AG09309 (cell line): ENCODE measurements at places on chromosomes 2 and 18.

GRCh38 chr2:69692424-69692823 is 48.9 kb upstream of the AAK1 start:
- DNase-seq = no peak

DNA sequence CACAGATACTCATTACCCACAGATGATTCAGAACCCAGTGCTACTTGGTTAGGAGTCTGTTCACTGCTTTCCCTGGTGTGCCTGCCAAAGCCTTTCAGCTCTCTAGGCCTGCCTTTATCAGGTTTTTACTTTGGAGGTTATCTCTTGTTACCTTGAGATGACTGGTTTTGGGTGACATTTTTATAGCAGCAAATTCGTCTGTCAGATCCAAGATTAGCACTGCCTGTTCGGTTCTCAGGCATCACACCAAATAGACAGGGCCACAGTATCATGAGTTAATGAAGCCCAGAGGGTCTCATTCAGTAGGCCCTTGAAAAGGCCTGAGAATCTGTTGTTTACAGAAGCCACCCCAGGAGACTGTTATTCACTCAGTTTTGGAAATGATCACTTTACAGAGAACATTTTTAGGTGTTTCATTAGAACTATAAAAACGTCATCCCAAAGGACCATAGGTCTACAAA is 121.2 kb downstream of the OSBPL6 start:
- DNase-seq = no peak

DNA sequence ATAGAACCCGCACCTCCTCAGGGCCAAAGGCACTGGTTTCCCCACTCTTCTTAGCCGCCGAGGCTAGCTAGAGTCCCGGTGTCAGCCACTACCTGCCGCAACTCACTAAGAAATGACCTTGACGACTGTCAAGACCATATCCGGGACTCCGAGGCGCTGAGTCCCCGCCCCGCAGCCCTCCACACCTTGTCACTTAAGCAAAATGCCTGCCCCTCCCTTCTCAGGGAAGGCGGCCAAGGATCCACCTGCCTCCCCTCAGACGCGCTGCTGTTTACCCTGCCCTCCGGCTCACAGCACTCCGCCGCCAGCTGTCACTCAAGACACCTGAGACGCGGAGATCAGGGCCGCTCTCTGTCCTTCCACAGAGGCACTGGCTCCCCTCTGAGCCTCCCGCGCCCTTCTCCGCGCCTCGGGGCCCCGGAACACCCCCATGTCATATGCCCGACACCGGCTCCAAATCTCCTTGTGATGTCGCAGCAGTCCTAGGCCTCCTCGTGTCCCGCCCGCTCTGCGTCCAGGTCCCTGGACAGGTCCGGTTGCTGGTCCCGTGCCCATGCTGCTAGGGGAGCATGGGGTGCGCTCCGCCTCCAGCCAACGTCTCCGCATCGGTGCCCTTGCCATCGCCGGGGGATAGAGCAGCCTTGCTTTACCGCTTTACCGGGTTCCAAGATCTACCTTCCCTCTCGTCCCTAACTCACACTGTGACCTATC is 32.5 kb upstream of the REG3G start:
- DNase-seq = no peak

- no peak for DNase-seq
Measured at GRCh38 chr2:40803900-40804299, 352.0 kb upstream of the SLC8A1 start.

DNA sequence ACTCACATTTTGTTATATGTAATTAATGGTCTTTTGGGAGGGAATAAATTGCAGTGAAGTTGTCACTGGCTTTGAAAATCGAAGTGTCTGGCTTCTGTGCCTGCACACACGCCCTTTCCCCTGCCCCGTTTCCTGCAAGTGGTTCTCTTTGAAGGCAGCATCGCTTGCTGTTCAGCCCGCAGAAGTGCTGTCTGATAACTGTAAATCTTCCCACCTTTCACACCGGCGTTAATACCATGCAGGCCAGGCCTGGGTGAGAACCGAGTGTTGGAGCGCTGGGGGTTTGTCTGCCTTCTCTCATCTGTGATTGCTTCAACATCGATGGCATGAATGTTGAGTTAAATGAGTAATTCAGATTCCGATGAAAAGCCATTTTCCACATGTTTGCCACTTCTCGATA is 37.9 kb upstream of the RPL31 start:
- no peak for DNase-seq

DNA sequence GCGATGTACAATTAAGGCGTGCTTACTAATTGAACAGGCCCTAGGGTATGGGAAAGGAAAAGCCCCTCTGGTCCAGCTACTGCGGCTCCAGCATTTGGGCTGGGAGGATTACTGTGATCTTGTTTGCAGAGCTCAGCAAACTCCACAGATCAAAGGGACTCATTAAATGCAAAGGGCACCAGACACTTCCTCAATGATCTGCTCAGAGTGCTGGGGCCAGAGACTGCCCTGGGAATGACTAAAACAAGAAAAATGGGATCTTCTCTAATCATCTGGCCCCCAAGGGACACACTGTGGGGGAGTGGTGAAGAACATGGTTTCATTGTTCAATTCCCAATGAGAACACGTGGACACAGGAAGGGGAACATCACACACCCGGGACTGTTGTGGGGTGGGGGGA is 85.0 kb downstream of the MARCHF4 start:
- no peak for DNase-seq

GRCh38 chr2:85583667-85584353 is 421 bp upstream of the VAMP5 start:
- DNase-seq = no peak

- DNase-seq = no peak
Measured at GRCh38 chr18:12254136-12254819, at the start of gene CIDEA. TSS of gene CIDEA (plus strand) at chr18:12254361. CDS start at chr18:12254384, 23 bp downstream.

- no peak for DNase-seq
Measured at GRCh38 chr2:71516253-71516888, 63.0 kb downstream of the DYSF start.

- DNase-seq = no peak
Measured at GRCh38 chr2:196075196-196075595, 6.6 kb upstream of the DNAH7 start.
